ENCODE measurements at places on chromosomes 7 and 10.

GRCh38 chr7:152313831-152314604, 121.8 kb downstream of the KMT2C start:
- peak; percentile 88 for DNase-seq

DNA sequence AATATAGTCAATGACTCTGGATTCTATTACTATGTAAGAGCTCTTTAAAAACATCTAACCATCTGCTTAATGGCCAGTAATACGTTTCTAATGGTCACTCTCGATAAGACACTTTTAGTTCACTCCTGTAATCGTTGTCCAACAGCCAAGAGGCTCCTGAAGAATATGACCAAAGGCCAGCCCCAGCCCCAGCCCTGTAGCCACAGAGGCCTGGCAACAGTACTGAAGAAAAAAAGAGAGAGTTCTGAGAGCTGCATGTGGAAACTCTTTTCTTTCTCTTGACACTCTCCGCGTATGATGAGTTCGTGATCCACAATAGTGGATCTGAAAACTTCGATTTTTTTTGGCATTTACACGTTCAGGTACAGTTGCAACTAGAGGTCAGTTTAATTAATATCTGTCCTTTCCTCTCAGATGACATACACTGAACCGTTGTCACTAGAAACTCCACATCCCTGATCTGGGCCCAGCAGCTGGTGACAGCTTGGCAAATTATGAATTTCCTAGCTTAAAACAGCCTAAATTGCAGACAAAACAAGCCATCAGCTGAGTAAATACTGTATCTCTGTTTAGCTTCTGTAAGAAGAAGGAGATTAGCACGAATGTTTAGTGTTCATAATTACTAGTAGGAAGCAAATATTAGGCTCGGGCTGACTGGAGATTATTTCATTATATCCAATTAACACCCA, 456.7 kb downstream of the LRMDA start:
- DNase-seq, result no peak

GRCh38 chr10:104139221-104139620, 17.2 kb downstream of the SFR1 start:
- no peak for DNase-seq

DNA sequence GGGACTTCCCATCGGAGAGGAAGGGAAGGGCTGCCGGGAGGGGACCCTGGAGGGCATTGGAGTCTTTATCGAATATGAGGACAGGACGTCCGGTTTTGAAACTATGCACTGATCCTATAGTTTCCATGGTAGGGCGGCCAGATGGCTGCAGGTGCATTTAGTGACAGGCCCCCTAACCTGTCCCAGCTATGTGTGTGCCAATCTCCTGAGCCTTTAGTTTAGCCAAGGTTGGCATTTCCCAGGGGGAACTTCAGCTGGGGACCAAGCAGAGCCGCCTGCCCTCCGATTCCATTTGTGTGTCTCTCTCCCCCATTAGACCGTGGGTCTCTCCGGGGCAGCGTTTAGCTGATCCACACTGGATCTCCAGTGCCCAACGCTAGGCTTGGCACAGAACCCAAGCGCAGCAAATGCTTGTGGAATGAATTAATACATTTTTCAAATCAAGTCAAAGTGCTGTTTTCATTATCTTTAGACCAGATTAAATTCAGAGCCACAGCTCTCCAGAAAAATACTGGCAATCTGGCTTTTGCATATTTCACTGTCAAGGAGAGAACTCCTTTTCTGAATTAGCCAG, 19.9 kb downstream of the TMEM270 start:
- no peak for DNase-seq

GRCh38 chr7:154183946-154184345, 131.7 kb downstream of the DPP6 start:
- DNase-seq, result no peak

- no peak for DNase-seq
Observed at GRCh38 chr10:129728905-129729795, 234.9 kb downstream of the EBF3 start.

DNA sequence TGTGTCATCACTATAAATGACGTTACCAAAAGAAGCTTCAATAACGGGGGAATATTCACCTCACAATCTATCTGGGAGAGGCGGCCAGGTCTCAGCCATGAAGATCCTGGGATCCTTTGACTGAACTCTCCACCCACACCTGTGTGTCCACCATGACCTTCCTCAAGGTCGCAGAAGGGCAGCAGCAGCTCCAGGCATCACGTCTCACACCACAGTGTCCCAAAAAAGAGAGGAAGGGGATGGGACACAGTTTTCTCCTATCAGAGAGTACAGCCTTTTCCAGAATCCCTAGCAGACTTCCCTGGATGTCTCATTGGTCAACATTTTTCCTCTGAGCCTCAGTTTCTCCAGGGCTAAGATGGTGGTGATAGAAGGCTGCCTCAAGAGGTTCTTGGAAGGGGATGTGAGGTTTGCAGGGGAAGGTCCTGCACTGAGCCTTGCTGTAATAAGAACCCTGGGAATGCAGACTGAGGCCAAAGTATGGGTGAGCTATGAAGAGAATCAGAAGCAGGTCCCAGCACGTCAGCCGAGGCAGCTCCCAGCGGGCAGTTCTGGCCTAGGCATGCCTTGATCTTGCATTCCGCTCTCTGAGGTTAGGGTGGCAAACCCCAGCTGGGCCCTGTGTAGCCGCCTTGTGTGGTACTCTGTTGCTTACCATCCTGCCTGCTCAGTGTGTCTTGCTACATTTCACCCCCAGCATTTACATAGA, 63.8 kb downstream of the COL26A1 start:
- DNase-seq, result no peak

- no peak for DNase-seq
Observed at GRCh38 chr10:5678397-5679036, 6.1 kb upstream of the TASOR2 start.

DNA sequence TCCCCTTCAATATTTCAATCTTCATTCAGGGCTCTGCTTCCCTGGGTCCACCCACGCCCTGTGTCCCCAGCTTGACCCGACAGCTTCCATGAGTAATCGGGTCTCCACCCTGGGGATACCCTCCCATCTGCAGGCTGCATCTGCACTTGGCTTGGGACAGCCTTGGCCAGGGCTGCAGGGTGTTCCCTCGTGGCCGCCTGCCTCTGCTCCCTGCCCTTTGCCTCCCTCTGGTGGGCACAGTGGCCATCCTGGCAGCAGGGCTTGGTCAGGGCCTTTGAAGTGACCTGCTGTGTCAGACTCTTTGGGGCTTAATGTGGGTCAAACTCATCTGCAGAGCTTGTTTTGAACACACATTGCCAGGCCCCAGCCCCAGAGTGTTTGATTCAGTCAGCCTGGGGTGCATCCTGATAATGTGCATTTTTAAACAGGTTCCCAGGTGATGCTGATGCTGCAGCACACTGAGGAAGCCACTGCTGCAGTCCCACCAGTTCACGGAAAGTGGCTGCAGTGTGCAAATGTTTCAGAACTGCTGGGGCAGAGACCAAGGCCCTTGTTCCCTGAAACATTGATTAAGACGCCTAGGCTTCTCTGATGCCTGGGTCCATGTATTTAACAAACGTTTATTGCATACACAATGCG, 80.7 kb upstream of the SEC61G start:
- DNase-seq, result no peak

GRCh38 chr10:1977461-1977860, 240.1 kb upstream of the ADARB2 start:
- no peak for DNase-seq

DNA sequence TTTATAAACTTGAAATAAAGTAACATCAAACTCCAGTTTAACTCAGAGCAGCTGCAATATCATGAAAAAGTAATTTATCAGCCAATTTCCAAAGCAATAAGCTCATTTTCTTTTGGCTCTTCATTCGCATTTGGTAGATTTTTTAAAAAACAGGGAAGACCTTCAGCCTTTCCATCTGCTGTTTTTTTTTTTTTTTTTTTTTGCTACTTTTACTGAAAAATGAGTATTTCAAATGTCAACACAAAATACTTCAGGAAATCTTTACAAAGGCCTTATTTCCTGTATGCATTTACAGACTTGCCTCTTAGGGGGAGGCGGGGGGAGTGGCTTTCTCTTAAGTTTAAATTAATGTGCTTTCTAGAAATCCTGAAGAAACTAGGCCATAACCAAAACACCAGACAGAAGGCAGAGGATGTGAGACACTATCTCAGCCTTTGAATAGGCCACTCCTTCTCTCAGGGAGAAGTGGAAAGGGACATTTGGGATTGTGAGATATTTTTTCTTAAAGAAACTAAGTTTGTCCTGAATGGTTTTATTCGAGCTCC, 91.8 kb downstream of the COL28A1 start:
- DNase-seq, result no peak

GRCh38 chr10:17239345-17240085, 11.5 kb downstream of the VIM start:
- DNase-seq, result no peak

DNA sequence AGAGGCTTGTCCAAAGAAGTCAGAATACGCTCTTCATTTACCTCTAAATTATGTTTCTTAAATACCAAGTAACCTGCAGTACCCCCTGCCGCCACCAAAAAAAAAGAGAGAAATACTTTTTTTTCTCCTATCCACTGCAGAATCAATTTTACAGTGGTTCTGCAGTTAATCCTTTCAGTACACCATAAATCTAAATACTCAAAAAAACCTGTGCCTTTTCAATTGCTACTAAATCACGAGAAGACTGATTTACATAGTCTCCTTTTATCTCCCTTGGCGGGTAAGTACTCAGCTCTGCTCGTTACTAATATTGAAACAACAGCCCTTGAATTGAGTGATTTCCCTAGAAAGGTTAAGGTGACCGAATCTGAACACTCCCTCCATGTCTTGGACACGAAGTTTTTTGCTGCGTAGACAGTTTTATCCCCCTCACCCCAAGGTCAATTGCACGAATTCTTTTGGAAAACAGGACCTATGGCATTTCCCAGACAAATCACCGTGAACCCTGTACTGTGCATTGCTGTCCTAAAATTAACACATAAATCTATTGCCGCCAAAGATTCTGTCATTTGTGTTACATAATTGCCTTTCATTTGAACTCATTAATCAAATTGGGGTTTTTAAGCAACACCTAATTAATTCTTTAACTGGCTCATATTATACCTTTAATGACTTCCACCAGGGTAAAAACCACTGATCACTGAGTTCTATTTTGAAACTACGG, 512 bp upstream of the VIM start:
- DNase-seq, result no peak

GRCh38 chr7:77409739-77410547, 6.2 kb downstream of the GSAP start:
- no peak for DNase-seq

- no peak for DNase-seq
Observed at GRCh38 chr10:101071885-101072433, 10.2 kb downstream of the KAZALD1 start.

- no peak for DNase-seq
Observed at GRCh38 chr10:103856797-103857170, 1.4 kb upstream of the SH3PXD2A start.

- no peak for DNase-seq
Observed at GRCh38 chr10:98377001-98377400, 38.0 kb downstream of the PYROXD2 start.

DNA sequence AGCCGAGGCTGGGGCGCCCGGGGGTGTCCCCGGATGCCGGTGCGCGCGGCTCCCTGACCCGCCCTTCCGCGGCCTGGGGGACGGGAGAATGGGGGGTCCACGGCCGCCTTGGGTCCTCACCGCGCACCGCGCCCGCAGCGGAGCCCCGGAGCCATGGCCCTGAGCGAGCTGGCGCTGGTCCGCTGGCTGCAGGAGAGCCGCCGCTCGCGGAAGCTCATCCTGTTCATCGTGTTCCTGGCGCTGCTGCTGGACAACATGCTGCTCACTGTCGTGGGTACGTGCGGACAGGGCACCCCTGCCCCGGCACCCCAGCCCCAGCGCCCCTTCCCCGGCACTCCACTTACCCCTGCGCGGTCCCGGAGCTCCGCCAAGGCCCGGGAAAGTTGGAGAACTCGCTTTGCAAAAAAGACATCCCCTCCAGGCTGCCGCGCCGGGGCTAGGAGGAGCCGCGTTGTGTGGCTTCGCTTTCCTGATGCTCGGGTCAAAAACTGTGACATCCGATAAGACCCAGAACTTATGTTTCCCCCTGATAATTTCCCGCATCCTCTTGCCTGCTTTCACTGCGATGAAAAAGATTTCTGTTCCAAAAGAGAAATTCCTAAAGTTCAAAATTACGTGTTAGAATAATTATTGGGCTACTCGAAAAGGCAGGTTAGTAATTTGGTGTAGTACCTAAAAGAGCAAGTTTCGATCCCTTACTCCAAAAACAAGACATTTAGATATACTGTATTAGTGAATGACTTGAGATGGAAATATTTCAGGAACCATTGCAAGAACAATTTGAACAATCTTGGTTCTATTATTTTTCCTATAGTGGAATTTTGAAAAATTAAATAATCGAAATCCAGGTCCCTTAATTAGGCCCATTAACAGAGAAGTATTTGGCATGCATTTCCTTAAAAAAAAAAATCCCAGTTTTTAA, 888 bp downstream of the SLC18A2 start:
- no peak for DNase-seq

DNA sequence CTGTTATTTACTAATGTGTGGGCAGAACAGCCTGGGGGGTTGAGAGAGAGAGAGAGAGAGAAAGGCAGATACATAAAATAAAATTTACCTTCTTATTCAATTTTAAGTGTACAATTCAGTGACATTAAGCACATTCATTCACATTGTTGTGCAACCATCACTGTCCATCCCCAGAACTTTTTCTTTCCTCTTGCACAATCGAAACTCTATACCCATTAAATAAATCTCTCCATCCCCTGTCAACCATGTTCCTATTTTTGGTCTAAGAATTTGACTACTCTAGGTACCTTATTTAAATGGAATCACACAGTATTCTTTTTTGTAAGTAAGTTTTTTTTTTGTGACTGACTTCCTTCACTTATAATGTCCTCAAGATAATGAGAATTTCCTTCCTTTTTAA, 181.6 kb downstream of the SND1 start:
- no peak for DNase-seq

GRCh38 chr10:130392031-130392430, 255.8 kb downstream of the GLRX3 start:
- no peak for DNase-seq

DNA sequence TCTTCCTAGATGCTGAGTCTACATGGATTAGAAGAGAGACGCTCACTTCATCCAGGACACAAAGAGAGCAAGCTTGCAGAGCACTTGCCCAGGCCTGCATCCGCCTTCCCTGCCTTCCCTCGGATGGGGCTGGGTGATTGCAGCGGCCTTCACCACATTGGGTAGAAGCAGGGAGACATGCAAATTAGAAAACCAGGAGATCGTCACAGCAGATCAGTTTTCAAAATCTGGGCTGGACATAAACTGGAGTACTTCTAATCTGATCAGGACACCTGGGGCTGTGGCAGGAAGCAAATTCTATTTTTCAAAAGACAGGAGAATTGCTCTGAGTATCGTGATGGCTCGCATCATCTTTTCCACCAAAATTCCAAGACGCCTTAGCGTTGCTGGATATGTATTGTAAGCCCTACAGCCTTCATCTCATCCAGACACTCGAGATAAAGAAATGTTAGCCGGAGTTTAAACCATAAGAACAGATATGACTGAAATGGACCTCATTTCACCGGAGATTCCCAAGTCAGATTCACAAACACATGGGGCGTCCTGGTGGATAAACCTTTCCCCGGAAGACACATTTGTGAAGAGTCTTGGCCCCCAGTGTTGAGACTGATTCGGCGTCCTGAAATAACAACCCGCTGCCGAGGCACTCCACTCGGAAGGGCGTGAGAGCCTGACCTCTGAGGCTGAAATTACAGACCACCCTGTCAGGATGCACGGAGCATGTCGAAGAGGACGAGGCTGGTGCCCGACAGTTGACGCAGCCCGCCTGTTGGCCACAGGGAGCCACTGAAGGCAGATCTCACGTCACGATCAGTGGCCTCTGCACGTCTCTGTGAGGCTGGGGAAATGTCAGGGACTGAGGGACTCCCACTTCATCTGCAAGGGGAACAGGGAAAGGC, 91.2 kb upstream of the PARD3 start:
- DNase-seq, result peak; percentile 71

GRCh38 chr10:88129013-88129412, 265.6 kb downstream of the PTEN start:
- DNase-seq, result no peak
